ENCODE measurements at places on chromosomes 2 and 18. TPM values are rescaled to one million over a fixed set of nuclear protein-coding genes. Genes with fewer than 3 reads are reported as not detected.

DNA sequence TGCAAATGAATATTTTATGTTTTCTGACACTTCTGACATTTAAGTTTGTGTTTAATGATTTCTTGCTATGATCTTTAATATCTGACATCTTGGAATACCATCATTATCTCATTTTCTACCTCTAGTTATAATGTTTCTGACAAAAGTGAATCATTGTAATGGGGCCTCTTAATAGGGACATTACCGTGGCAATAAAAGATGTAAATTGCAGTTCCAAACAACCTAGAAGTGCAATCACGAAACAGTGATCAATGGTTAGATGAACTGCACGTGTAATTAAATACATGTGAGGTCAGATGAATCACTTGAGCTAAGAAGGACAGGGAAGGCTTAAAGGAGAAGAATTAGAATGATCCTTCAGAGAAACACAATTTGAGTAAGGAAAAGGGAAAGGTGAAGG is 1078.3 kb downstream of the DPP10 start:
- no peak for DNase-seq

- peak; percentile 73 for DNase-seq
These were observed 24.0 kb upstream of the TMEM37 start for GRCh38 chr2:119407430-119408220.

The SH3BP4 gene
- 49.7 TPM for total RNA-seq

- DNase-seq: no peak
These were observed 15.4 kb downstream of the FN1 start for GRCh38 chr2:215420471-215420935.

The ST6GAL2 gene
- 0.09 TPM for total RNA-seq

DNA sequence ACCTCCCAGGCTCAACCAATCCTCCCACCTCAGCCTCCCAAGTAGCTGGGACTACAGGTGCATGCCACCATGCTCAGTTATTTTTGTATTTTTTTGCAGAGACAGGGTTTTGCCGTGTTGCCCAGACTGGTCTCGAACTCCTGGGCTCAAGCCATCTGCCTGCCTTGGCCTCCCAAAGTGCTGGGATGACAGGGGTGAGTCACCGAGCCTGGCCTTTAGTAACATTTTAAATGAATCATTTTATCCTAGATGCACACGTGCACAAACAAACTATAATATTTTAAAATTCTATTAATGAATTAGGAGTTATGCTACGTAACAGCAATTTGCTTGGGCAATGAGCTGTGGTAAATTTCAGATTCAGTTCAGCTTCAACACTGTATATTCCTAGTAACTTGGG is 862.5 kb upstream of the ID2 start:
- DNase-seq: no peak

GRCh38 chr18:63238693-63239075 is 80.9 kb downstream of the BCL2 start:
- no peak for DNase-seq

- DNase-seq: no peak
These were observed 150.4 kb upstream of the CYRIA start for GRCh38 chr2:16816016-16816415.

The EML4 gene
- 50.9 TPM for total RNA-seq

GRCh38 chr2:45898819-45899218 is 247.3 kb downstream of the PRKCE start:
- peak; percentile 46 for DNase-seq

DNA sequence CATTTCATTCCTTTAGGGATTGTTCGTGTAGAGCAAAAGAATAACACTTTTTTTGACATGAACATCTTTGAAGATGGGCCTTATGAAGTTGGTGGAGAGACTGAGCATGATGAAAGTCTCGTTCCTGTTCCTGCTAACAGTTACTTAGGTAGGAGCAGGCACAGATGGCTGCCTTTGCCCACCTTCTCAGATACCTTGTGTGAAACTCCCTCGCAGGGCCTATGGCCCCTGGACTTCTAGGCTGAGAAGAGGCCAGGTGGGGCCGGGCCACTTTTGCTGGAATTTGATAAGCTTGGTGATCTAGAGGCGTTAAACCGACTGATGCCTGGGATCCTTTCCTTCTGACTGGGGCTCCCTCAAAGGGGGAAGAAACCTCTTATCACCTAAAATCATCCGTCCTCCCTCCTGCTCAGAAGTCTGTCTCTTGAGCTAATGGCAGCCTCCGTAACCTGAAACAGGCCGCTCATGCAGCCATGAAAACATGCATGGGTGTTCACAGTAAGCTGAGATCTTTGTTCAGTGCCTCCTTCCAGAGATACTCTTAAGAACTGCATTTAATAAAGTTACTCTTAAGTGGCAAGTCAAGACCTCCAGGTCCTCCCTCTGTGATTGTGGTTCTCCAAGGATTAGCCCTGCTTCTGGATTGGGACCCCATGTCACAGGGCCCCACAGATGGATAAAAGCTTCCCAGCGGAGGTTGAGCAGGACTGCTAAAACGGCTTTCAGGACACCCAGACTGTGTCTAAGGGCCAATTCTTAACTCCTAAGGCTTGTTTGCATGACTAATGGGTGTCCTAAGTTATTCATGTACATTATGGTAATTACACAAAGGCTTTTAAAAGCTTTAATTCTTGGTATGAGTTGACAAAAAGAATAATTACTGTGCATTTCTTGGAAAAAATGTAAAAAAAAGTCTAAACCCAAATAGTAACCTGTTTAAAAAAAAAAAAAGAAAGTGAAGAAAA is 43.9 kb downstream of the ITGA6 start:
- DNase-seq: no peak

The TSPYL6 gene
- 0.25 TPM for total RNA-seq

- no peak for DNase-seq
These were observed 48.5 kb downstream of the CDK15 start for GRCh38 chr2:201854841-201855240.

The GCG gene
- total RNA-seq: not detected

- no peak for DNase-seq
These were observed 67.1 kb upstream of the HK2 start for GRCh38 chr2:74766780-74767179.

The TGFA gene
- total RNA-seq: not detected

DNA sequence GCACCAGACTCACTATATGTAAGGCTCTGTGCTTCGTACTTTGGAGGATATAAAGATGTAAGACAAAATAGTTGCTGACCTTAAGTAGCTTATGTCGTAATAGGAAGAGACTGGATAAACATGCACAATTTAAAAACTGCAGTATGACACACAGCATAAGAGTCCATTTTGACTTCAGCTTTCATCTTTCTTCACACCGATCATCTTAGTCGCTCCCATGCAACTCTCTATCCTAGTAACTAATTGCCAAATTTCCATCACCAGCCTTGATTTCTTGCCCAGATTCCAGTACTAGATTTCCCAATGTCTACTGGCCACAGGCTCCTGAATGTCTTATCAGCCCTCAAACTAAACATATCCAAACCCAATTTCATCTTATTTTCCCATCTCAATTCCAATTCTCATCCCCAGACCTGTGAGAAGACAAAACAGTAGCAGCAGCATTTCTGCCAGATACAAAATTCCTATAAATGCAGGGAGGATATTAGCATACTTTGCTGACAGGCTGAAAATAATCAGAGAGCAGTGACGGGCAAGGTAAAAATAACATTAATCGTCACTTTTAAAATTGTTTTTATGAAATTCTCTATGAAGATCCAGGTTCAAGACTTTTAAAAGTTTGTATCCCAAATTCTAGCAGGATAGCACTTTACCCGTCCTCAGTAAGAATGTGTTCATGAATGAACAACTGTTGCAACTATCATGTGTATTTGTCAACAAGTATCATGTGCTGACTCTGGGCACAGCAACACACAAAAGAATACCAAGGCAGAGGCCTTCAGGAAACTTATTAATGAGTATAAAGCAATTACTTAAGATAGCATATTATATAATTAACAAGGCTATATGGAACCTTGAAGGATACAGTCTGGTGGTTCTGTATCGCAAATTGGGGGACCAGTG is 42.2 kb downstream of the KIDINS220 start:
- peak; percentile 86 for DNase-seq

- DNase-seq: peak; percentile 10
These were observed 12.0 kb upstream of the HAAO start for GRCh38 chr2:42804338-42804737.

All from fibroblast of the aortic adventitia (primary cell).